ENCODE measurements at places on chromosomes 3 and 15.

DNA sequence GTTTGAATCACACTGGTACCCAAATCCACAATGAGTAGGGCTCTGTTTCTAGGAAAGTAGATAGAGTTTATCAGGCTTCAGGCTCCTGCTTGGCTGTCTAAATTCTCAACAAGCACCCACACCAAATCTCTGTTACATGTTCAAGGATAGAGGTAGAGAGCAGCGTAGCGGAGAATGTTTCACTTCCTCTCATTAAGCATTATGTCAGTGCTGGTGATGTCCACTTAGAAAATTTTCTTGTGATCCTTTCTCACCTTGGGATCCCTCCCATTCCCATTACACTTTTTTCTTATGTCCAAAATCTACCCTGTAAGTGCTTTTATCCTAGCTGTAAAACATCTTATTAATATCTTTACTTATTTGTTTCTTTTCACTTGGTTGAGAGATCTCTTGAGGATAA lies 34.7 kb upstream of the GCSAM start:
- no peak for DNase-seq

DNA sequence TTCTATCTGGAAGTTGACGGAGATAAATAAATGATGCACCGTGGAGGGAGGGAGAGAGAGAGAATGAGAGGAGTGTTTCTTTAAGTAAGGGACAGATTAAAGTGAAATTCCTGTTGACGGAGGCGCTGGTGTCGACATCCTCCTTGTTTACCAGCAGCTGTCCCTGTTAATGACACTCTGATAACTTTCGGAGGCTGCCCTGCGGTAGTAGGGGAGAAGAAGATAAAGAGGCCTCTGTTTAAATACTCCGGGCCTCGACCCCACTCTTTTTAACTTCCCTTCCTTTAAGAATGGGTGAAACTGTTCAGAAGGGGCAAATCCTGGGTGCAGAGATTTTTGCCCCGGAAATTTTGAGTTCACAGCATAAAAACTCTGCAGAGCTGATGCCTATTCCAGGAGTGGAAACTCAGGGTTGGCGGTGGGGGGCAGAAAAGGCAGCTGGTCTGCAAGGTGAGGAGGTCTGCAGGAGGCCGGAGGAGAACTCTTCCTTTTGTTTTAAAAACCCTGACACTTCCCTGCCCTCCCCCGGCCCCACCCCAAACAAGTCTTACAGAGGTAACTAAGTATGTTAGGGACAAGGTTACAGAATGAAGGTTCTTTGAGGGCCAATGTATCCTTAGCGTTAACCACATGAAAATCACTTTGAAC lies 276.6 kb upstream of the NR2F2 start:
- DNase-seq: no peak

GRCh38 chr3:153749070-153749610 lies 372.1 kb upstream of the ARHGEF26 start:
- DNase-seq: no peak

- DNase-seq: no peak
Measured at GRCh38 chr15:47484059-47484458, 233.2 kb upstream of the SEMA6D start.

DNA sequence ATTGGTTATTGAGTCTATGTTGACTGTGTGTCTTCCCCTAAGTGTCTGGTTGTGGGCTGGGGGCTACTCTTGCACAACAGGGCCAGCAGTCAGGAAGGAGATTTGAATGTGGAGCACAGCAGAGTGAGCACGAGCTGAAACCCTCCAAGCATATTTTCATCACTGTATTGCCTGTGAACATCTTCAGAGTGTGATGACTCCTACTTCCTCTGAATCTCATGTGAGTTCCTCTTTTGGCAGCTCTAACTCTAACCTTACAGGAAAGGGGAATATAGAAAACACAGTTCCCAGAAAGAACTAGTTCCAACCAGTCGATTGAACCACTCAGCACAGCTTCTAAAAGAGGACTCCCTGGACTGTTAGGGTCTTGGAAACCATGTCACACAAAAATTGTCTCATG lies 211.6 kb downstream of the RAP2B start:
- DNase-seq: no peak

All from effector CD4-positive, alpha-beta T cell (primary cell).